ENCODE measurements at places on chromosomes 2 and 18.
A peak's percentile ranks its signal among the peaks of the same experiment; 100 is the strongest.

- DNase-seq, result no peak
Observed at GRCh38 chr2:173578404-173579107, 223.9 kb downstream of the CDCA7 start.

DNA sequence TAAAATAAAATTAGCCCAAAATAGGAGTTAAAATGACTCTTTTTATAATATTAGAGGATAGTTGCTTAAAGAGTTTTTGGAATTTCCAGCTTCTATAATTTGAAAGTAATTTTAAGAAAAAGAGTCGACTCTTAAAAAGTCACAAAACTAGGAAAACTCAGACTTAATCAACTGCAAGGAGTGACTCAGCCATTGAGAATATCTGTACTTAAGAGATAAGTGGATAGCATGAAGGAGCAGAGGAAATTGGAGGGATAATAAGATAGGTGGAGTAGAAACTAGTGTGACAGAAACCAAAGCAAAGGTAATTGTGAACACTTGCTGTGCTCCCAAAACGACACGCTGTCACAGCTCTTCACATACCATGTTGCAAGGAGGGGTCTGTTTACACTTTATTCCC, 8.4 kb downstream of the RSAD2 start:
- DNase-seq, result no peak

DNA sequence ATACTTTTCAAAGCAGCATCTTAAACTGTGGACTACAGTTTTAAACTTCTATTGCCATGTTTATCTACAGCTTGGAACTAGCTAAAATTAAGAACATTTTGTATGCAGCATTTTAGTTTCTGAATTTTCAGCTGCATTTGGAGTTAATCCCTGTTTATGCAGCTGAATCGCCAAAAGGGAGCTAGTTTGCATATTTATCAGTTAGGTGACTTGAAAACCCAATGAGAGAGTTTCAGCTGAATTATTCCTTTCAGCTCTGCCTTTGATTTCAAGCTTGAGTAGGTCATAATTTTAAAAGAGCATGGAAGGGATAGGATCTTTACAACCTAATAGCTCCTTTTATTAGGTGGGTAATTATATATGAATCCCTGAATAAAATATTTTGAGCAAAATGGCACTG, 692.6 kb downstream of the MBD2 start:
- no peak for DNase-seq

GRCh38 chr2:134611316-134611715, 107.5 kb downstream of the TMEM163 start:
- DNase-seq, result no peak

DNA sequence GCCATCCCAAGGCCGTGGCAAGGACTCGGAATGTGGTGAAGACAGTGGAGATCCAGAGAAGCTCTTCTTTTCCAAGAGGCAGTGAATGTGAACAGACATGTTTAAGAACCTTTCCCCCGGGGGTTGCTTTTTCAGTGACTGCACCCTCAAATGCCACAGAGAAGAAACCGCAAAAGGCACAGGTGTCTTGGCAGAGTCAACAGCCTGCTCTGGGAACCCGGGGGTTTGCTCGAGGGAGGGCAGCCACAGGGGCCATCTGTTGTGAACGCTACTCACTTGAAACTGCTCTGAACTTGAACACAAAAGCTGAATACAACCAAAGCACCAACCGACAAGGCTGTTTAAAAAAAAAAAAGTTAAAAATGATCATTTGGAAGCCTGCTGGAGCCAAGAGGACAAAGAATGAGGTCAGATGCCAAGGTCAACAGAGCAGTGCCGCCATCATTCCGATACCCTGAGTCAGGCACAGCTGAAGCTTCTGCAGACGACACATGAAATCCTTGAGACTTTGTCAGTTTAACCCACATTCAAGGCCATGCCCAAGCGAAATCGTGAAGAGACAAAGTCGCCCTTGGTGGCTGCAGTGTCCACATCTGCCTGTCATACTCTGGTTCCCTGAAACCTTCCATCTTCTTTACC, 47.4 kb downstream of the PSMG2 start:
- peak; percentile 28 for DNase-seq

GRCh38 chr2:27264253-27264752, 1.5 kb upstream of the SLC30A3 start:
- no peak for DNase-seq

DNA sequence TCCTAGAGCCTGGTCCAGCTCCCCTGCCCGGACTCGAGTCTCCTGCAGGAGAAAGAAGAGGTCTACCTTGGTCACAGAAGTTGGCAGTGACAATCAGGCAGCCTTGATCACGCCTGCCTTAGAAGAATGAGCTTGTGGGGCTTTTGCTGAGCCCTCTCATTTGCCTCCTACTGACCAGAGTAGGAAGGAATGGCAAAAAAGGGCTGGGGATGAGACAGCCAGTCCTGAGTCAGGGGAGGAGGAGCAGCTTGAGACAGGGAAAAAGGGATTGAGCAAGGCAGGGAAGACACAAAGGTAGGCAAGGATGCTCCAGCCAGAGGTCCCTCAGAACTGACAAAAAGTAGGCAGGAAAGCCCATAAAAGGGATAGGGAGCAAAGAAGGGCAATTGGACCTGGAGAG, 6.0 kb downstream of the WDR54 start:
- no peak for DNase-seq

DNA sequence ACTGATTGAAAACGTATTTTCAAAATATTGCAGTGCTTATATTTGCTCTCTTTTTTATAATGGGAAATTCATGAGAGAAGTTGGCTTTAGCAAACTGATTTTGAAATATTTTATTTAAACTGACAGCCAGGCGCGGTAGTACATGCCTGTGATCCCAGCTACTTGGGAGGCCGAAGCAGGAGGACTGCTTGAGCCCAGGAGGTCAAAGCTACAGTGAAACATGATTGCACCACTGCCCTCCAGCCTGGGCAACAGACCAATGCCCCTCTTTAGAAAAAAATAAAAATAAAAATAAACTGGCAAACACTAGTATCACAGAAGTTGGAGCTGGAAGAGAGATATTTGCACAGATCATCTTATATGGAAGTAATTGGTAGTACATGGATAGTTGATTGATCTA, 20.7 kb downstream of the ZBTB7C start:
- no peak for DNase-seq

- no peak for DNase-seq
Observed at GRCh38 chr2:188973641-188974040, 532 bp upstream of the COL3A1 start.

GRCh38 chr2:60633615-60634014, 80.2 kb upstream of the BCL11A start:
- DNase-seq, result no peak

DNA sequence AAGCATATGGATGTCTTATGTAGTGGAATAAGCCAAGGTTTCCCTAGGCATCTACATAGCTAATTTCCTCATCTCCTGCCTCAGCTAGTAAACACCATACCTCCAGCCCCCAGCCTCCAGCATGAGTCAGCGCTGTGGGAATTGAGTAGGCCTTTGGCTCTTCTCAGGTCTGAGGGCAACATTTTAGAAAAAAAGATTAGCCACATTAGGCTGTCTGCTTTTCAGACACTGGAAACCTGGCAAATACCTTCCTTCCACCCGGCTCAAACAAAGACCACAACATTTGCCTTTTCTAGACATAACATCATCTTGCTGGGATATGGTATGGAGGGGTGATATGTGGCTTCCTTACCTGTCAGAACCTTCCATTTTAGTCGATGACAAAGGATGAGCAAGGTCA, 6.1 kb upstream of the CCDC195 start:
- DNase-seq, result no peak

DNA sequence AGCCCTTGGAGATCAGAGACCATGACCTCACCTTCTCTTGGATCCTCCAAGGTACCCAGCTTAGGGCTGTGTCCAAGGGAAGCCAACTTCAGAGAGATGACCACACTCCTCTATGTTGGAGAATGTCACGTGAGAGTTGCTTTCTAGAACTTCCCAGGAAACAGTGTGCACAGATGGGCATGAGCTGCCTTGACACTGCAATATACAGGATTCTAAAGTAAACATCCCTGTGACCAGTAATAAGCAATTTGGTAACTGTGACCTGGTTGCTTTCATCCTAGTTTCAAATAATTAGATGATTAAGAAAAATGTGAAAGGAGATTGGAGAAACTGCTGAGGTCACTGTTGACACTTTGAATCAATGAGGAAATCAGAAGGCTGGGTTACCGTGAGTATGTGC, 181.1 kb upstream of the EPAS1 start:
- no peak for DNase-seq

- peak; percentile 74 for DNase-seq
Observed at GRCh38 chr2:30266051-30266621, 34.8 kb downstream of the LBH start.

DNA sequence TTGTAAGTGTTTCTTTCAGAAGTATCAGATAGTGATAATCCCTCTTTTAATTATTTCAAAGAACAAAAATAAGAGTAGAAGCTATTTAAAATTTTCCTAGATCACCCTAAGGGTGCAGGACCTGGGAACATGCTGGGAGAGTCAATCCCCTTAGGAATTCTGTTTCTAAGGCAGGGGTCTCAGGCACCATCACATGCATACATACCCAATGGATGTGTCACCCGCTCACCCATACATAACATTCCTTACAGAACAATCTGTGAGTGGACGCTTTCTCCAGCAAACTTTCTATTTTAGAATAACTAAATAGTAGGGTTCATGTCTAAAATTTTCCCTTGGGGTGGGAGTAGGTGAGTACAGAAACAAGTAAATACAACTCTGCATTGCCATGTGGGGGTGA, 8.4 kb downstream of the DSEL start:
- DNase-seq, result no peak

DNA sequence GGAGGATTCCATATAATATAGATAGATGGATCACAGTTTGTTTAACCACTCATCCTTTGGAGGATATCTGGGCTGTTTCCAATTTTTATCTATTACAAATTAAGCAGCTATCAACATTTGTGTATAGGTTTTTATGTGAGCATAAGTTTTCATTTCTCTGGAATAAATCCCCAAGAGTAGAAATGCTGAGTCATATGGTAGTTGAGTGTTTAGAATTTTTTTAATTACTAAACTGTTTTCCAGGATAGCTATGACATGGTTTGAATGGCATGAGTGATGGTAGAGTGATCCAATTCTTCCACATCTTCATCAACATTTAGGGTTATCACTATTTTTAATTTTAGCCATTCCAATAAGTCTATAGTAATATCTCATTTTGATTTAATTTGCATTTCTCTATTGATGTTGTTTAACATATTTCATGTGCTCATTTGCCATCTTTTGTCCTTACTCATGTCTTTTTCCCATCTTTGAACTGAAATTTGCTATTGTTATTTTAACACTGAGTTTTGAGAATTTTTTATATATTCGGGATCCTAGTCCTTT, 31.4 kb downstream of the ABCB11 start:
- no peak for DNase-seq

DNA sequence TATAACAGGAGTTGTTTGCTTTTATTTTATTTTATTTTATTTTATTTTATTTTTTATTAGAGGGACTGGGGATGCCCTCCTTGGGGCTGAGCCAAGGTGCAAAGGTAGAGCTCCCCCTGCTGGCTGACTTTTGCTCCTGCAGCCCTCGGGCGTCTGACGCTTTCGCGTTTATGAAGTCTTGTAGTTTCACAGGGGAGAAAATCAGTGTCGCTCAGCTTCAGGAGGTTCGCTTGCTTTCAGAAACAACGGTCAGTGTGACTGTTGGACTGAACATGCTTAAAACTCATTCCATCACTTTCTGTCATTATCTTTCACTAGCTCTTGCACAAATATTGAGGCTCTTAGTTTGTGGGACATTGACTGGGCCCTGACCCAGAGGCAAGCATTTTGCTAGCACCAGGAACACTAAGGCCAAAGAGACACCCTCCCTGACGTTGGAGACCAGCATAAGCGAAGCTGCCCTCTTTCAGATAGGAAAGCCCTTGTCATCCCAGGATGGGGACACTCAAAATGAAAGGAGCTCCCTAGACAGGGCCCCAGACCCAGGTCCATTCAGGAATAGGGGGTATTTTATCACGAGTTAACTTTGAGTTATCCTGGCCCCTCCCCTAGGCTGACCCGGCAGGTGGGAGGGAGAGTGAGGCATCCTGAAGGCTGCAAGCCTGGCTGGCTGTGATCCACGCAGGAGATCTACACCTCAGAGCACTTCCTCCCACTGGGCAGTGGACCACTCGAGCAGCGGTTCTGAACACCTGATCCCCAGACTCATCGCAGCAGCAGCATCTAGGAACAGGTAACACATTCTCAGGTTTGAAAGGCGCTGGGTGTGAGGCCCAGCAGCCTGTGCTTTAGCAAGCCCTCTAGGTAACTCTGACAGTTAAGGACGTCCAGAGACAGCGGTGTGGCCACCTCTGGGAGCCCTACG, 34.4 kb downstream of the LGALSL start:
- peak; percentile 80 for DNase-seq

- DNase-seq, result no peak
Observed at GRCh38 chr2:7373156-7373555, 455.9 kb downstream of the RNF144A start.

DNA sequence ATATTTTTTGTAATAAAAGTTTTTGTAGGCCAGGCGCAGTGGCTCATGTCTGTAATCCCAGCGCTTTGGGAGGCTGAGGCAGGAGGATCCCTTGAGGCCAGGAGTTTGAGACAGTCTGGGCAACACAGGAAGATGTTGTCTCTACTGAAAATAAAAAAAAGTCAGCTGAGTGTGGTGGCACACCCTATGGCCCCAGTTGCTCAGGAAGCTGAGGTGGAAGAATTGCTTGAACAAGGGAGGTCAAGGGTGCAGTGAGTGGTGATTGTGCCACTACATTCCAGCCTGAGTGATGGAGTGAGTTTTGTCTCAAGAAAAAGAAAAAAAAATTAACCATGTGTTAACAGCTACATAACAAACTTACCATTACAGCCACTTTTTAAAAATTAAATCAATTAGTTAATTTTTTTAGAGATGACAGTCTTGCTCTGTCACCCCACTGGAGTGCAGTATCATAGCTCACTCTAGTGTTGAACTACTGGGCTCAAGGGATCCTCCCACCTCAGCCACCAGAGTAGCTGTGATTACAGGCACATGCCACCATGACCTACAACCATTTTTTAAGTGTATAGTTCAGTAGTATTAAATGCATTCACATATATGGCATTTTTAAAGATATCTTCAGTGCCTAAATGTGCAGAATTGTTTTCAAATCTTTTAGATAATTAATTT, 67.2 kb upstream of the ACYP2 start:
- DNase-seq, result peak; percentile 27

GRCh38 chr2:9641641-9642040, 10.8 kb upstream of the YWHAQ start:
- peak; percentile 51 for DNase-seq

DNA sequence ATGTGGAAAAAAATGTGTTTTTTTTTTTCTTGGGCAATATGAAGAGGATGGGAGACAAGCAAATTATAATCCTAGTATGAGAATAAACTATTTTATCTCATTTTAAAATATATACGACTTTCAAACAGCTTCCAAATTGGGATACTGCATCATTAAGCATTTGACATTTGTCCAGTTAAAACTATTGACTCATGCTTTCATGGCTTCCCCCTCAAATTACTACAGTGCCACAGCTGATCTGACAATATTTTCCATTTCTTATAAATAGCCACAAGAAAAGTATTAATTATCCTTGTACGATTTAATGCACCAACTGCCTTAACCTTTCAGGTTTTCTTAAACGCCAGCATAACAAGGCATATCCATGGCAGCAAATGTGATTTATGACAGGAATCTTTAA, 1134.8 kb upstream of the ZEB2 start:
- DNase-seq, result no peak

GRCh38 chr2:146850746-146851145, 994.1 kb upstream of the ACVR2A start:
- DNase-seq, result no peak

- no peak for DNase-seq
Observed at GRCh38 chr2:58227171-58227917, 13.8 kb downstream of the FANCL start.

- DNase-seq, result no peak
Observed at GRCh38 chr2:70305531-70305930, 3.7 kb upstream of the FAM136A start.

GRCh38 chr2:156800065-156800653, 364.0 kb downstream of the GPD2 start:
- DNase-seq, result no peak
